ENCODE measurements at places on chromosomes 12 and 14. TPM values are rescaled to one million over a fixed set of nuclear protein-coding genes. Genes with fewer than 3 reads are reported as not detected.

The MYBPC1 gene
- not detected for total RNA-seq

The RAB3IP gene
- total RNA-seq = 28.0 TPM

The TPPP2 gene
- not detected for total RNA-seq

The HCAR1 gene
- not detected for total RNA-seq

The ENDOU gene
- not detected for total RNA-seq
